Stimulated activated CD8-positive, alpha-beta memory T cell treated with anti-CD3 and anti-CD28 coated beads, Interleukin-15, amount 100 ng/mL, for 4 hours (primary cell): ENCODE measurements at places on chromosomes 2 and 18.

- DNase-seq = no peak
These were observed 30.0 kb downstream of the ADCYAP1 start for GRCh38 chr18:934518-935133.

DNA sequence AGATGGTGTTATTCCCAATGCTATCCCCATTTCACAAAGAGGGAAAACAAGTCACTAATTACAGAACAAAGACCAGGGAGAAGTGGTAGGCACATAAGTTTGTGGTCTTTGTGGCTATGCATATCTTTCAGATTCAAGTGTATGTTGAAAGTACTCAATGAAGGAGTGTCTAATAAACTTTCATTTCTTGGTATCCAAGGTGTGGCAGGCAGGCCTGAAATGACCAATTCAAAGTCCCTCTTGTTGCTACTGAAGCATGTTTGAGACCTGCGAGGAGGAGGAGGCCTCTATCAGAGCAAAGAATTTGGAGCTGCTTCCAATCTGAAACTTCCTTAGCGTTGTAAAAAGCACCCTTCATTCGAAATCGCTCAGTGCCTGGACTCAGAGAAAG, 60.9 kb upstream of the KLF7 start:
- DNase-seq = no peak

- DNase-seq = no peak
These were observed 278.7 kb downstream of the EN1 start for GRCh38 chr2:118568700-118569099.

DNA sequence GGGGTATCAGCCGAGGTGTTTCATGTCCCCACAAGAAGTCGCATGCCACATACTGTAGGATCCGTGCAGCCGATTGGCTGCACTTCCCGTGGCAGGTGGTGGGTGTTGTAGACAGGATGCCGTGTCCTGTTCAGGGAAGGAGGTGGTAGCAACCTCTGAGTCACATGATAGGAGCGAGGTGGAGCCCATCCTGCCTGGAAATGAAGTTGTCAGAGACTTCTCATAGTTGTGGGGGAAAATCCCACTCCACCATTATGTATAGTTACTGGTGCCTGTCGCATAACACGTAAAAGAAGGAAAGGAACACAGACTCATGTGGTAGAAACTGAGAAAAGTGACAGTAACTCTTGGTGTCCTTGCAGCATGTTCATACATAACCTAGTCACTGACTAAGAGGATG, 91.4 kb upstream of the IL1R2 start:
- no peak for DNase-seq

GRCh38 chr2:128536925-128537620, 218.4 kb upstream of the HS6ST1 start:
- DNase-seq = no peak

DNA sequence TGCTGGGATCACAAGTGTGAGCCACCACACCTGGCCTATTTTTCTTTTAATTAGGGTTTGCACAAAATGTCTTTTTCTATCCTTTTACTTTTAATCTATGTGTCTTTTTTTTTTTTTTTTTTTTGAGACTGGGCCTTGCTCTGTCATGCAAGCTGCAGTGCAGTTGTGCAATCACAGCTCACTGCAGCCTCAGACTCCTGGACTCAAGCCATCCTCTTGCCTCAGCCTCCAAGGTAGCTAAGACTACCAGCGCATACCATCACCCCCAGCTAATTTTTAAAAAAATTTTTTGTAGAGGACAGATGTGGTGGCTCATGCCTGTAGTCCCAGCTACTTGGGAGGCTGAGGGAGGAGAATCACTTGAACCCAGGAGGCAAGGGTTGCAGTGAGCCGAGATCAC, 27.1 kb downstream of the ADCY3 start:
- no peak for DNase-seq

DNA sequence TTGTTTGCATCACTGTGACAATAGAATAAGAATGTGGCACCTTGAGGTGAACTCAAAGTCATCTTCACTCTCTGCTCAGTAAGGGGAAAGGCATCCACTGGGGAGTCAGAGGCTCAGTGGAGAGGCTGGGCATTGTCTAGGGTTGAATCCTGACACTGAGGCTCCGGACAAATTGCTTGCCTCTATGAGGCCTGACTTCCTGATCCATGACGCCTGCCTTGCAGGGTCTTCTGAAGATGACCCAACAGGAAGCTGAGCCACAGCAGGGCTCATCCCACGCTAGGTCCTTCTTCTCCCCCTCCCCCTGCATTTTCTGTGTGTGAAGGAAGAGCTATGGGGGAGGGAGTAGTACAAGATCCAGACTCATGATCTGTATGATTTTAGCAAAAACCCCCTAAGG, 265.1 kb downstream of the SH3BP4 start:
- DNase-seq = no peak

GRCh38 chr2:20448246-20448976, 1.5 kb downstream of the RHOB start:
- DNase-seq = no peak

GRCh38 chr2:120210270-120210693, 12.9 kb downstream of the TMEM185B start:
- DNase-seq = no peak

GRCh38 chr18:8979258-8979988, 123.1 kb upstream of the NDUFV2 start:
- no peak for DNase-seq

GRCh38 chr2:226429476-226429875, 370.1 kb downstream of the IRS1 start:
- DNase-seq = no peak

- no peak for DNase-seq
These were observed 164.1 kb upstream of the BOD1L2 start for GRCh38 chr18:56982766-56983165.

DNA sequence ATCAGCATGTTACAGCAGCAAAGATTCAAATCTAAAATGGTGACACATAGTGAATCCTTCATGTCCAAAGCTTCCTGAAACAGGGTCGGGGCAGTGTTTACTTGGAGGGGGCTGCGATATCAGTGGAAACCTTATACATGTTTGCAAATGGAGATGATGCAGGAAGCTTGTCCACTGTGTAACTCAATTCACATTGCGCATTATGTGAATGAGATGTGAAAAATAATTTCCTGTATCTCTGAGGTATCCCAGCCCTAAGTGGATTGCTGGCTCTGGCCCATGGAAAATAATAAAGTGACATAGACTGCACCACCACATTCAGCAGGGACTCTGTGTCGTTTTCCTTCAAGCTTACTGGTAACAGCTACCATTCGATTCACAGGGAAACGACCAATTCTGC, 505.5 kb downstream of the GALR1 start:
- DNase-seq = no peak

DNA sequence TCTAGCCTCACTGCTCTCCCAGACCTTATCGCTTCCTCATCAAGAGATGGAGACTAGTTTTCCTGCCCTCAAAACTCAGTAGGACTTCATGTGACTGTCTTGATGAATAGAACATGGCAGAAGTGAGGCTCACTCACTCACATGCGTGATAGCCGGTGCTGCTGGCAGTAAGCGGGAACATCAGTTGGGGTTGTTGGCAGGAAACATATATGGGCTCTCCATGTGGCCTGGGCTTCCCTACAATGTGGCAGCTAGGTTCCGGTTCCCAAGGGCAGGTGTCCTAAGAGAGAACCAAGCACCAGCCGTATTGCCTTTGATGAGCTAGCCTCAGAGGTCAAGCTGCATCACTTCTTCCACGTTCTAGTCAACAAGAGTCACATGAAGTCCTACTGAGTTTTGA, 15.2 kb upstream of the FAHD2A start:
- no peak for DNase-seq

DNA sequence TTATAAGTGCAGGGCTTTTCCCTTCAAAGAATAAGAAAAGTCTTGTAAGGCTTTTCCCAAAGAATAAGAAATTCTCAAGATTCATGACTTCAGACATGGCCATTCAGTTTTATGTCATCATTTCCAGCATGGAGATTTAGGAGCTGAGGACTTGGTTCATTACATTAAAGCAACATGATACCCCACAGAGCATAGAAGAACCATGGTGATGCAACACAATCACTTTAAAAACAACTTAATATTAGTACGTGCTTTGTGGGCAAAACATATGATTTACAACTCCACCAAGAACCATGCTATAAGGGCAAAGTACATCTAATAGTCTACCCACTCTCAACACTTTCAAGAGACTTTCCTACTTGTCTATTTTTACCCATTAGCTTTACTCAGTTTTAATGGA, 214.4 kb downstream of the SRBD1 start:
- DNase-seq = no peak

DNA sequence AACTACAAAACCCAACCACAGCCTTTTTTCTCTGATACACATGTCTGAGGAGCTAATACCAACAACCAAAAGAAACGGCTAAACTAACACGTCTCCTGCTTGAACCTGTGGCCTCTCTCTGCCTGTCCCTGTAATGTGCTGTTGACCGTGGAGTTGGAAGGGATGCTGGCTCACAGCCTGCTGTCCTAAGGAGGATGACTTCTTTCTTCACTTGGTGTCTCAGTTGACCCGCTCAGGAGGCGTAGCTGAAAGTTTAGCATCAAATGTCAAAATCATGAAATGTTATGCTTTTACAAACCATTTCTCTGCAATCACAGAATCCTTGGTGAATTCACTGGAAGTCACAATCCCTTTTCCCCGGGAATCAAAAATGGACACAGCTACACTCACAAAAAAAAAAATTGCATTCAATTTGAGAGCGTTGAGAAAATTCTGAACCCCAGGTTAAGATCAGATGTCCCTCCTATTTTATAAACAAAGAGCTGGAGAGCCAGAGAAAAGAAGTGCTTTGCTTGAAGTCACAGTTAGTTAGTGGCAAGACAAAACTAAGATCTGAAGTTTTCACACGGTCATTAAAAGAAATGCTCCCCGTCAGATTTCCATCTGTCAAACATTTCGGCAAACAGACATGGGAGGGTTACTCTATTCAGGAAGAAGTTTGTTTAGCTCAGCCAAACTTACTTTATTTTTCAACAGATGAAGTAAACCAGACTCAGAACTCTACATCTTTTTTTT, 74.3 kb downstream of the IRS1 start:
- DNase-seq = no peak

DNA sequence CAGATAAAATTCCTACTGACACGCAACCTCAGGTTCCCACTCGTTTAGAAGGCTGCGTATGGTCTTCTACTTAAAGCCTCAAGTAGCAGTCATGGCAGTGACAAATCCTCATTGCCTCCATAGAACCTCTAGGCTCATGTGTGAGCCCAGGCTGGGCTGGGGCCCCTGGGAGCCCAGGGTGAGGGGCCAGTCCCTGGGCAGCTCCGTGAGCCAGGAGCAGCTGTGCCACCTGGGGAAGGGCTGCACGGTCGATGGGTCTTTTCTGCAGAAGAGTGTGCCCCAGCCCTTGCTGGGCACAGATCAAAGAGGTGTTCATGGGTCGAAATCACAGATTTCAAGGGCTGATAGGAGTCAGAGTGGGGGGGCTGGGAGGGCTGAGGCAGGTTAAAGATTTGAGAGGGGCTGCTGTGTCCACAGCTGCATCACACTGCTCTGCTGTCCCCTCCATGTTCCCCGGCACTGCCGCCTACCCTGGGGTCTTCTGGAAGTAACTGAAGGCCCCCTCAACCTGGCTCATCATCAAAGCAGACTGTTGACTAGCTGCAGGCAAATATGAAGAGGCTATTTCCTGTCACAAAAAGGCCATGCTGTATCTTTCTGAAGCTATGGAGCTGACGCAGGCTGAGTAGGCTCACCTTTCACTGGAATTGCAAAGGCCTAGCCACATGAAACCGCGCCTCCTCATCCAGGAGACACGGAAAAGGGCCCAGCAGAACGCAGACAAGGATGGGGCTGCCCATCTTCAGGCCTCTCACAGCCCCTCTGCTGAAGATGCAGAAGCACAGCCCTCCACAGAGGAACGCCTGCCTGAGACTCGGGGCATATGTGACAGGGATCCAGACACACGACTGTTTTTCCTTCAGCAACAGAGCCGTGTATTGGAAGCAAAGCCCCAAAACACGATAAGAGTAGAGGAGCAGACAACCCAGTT, 35.7 kb upstream of the ALPP start:
- DNase-seq = no peak

DNA sequence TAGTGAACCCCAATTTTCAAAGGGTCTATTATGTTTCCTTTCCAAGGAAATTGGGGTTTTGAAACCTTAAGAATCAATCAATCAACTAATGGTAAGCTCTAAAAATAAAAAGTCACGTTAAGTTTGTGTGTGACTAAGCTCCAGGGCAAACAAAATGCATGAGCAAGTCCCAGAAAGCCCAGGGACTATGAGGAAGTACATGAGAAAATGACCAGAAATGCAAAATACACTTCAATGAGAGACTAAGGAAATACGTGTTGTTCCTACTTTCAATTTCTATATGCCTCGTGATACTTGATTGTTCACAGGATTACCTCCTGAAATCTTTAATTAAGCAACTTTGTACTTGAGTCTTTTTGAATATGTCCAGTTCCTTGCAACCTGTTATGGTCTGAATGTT, 684.4 kb upstream of the SYT4 start:
- DNase-seq = no peak

DNA sequence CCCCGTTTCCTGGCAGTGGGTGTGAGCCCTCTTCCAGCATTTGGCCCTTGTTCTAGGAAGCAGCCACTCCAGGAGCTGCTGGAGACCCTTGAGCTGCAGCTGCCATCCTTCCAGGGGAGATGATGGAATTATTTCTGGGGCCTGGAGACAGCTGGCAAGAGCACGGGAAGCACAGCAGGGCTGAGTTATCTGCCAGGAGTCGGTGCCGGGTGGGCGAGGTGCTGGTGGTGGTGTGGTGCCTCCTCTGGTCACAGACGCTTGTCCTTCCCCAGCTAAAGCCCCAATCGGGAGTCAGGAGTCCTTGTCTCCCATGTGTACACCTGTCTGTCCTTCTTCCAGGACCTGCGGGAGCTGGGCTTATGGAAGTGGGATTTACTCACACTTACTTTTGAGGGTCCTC, 36.0 kb downstream of the DPYSL5 start:
- no peak for DNase-seq

DNA sequence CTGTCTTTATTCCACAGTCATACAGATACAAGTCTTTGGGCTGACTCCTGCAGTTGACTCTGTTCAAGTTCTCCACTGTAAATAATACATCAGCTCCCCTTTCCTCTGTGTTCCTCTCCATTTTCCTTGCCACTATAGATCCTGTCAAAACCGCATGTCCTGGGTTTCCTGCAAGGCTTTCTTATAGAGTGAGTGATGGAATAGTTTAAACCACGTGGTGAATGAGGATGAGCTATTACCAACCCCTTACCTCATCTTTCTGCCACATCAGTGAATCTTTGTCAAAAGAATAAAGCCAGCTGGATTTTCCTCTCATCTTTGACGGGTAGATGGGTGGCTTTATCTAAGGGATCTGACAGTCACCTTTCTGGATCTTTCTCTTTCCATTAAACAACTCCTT, 3.9 kb upstream of the GALNT14 start:
- no peak for DNase-seq

GRCh38 chr2:101883860-101884259, 107.9 kb upstream of the IL1R2 start:
- no peak for DNase-seq

DNA sequence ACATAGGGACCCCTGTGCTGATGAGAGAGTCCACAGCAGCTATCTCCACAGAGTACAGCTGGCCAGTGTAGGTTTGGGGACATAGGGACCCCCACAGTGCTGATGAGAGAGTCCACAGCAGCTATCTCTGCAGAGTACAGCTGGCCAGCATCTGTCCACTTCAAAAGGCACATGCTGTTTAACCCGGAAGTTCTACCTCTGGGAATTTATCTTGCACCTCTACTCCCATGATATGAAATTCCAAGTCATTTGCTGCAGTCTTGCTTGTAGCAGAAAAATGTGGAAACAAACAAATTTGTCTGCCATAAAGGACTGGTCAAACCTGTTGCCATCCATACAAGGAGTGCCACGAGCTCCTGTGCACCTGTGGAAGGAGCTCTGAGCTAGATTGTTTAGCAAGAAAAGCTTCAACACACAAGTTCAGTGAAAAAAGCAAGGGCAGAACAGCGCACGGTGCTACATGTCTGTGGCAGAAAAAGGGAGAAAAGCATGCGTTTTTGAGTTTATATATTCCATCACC, 33.1 kb downstream of the LRRFIP1 start:
- DNase-seq = no peak
